Posterior cingulate gyrus (tissue), 11 donors: ENCODE measurements at places on chromosomes 3 and 15.

- no peak for DNase-seq
Observed at GRCh38 chr15:30044377-30044776, 38.4 kb upstream of the GOLGA8J start.

GRCh38 chr3:106302451-106303221 is 433.8 kb upstream of the CBLB start:
- DNase-seq, result no peak

- no peak for DNase-seq
Observed at GRCh38 chr15:100612539-100612938, 10.2 kb downstream of the ASB7 start.

GRCh38 chr3:37217098-37217849 is 42.9 kb upstream of the LRRFIP2 start:
- no peak for DNase-seq

- DNase-seq, result no peak
Observed at GRCh38 chr3:189353318-189353965, 181.7 kb downstream of the TPRG1 start.

GRCh38 chr3:146577662-146578061 is 27.5 kb downstream of the PLSCR5 start:
- DNase-seq, result no peak

DNA sequence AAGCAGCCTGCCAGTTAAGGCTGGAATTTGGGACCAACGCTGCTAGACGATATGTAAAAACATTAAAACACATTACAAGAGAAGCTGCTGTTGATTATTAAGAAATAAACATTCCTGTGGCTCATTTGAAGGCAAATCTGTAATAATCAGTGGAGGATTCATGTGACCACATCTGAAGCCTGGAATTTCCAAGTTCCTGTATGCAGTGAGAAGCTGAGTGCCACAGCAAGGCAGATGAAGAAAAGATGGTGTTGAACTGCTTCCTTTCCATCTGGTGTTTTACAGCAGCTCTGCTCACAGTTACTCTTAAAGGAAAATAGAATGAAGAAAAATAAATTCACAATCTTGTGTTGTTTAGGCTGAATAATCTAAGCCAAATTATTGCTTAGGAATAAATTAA is 139.3 kb upstream of the ROBO2 start:
- DNase-seq, result no peak

- no peak for DNase-seq
Observed at GRCh38 chr3:28172748-28173147, 68.7 kb upstream of the CMC1 start.

GRCh38 chr15:39260791-39261190 is 320.1 kb upstream of the THBS1 start:
- DNase-seq, result no peak

DNA sequence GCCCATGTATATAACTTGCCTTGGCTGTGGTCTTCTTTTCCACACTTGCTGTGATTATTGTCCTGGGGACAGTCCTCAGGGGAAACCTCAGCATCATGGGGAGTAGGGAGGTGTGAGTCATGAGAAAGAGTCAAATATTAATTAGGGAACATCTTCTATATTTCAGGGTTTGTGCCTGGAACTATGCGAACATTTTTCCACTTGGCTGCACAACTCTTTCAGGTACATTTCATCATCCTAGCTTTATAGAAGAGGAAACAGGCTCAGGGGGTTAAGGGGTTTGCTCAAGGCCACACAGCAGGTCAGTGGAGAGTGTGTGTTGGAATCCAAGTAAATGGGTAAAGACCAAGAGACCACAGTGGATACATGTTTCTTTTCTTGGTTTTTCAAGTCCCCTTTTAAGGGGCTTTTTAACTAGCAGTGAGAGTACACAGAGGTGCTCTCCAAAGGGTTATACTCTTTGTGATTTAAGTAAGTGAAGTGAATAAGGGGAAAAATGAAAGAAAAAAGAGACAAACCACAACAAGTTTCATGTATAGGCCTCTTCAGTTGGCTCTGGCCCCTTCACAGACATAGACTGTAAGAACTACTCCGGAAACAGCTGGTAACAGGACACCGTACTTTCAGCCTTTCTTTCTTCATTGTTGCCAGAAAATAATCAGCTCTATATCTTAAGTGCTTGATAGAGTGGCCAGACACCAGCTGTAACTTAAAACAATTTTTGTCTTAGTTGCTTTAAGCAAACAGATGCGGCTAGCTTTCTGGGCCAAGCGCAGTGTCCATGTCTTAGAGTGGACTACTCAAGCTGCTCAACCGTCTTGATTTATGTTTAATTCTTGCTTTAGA is 64.6 kb downstream of the EEFSEC start:
- DNase-seq, result no peak

- no peak for DNase-seq
Observed at GRCh38 chr3:167184511-167184910, 195.6 kb downstream of the ZBBX start.

GRCh38 chr3:66106788-66107187 is 68.1 kb upstream of the MAGI1 start:
- no peak for DNase-seq

- no peak for DNase-seq
Observed at GRCh38 chr3:177529071-177529550, 331.8 kb upstream of the TBL1XR1 start.

GRCh38 chr15:73367624-73368300 is 996 bp downstream of the HCN4 start:
- no peak for DNase-seq

DNA sequence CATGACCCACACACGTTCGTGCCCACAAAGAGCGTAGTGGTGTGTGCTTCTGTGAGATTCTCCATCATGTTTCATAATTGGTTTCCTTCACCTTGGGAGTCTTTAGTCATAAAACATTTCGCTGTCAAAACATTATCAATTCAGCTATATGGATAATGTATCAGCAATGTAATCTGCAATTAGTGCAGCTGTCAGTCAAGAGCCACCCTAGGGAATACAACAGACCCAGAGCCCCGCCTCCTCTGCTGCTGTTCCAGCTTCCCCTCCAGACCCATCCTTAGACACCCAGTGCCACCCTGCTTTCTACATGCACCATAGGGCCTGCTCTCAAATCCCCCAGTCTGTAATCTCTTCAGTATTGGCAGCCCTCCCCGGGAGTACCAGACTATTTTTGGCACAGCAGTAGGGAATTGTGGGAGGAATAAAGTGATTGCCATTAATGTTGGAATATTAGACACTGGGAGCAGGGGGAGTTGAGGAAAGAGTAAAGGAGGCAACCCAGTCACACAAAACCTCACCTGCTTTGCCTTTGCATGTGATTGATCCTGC is 31.5 kb upstream of the C3orf80 start:
- no peak for DNase-seq

DNA sequence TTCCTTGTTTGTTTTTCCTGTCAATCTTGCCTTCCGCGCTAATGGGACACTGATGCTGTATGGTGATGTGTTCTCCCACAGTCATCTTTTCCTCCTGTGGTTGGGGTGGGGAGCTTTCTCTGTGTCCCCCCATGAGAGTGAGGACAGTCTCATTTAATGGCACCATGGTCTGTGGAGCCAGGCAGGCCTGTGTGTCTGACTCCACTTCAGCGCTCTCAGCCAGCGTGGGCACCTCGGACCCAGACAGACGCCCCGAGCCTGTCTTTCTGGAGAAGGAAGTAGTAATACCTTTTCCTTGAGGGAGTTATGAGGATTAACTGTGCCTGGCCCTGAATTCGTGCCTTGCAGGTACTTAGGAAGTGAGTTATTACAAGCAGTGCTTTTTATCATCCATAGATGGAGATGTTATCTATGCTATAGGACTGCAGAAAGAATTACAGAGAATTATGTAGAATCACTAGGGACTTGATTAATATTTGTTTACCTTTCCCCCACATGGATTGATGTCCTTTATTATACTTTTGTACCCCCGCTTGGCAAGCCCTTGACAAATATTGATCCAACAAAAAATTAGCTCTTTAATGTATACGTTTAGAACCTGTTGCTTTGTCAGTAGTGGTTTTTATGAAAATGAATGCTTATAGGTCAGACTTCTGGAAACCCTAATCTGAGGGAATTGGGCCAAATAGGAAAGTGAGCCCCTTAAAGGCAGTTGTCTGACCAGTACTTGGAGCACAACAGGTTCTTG is 152.4 kb downstream of the PGPEP1L start:
- DNase-seq, result no peak

- no peak for DNase-seq
Observed at GRCh38 chr3:159250961-159251360, 449.1 kb downstream of the MFSD1 start.

DNA sequence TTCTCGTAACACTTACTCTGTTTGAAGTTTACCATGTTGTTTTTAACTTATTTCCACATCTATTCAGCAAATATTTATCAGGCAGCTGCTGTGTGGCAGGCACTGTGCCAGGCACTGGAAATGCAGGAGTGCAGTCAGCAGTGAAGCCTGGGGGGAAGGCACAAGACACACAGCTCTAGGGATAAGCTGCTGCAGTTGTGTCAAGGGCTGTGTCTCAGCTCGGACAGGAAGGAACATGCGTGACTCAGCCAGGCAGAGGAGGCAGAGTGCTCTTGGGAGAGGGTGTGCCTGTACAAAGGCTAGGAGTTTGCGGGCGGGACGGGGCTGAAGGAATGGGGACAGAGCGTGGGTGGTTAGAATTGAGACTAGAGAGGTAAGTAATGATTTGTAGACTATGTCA is 24.7 kb downstream of the LYSMD4 start:
- DNase-seq, result peak; percentile 86

- no peak for DNase-seq
Observed at GRCh38 chr3:141070727-141071357, 19.7 kb downstream of the SPSB4 start.

DNA sequence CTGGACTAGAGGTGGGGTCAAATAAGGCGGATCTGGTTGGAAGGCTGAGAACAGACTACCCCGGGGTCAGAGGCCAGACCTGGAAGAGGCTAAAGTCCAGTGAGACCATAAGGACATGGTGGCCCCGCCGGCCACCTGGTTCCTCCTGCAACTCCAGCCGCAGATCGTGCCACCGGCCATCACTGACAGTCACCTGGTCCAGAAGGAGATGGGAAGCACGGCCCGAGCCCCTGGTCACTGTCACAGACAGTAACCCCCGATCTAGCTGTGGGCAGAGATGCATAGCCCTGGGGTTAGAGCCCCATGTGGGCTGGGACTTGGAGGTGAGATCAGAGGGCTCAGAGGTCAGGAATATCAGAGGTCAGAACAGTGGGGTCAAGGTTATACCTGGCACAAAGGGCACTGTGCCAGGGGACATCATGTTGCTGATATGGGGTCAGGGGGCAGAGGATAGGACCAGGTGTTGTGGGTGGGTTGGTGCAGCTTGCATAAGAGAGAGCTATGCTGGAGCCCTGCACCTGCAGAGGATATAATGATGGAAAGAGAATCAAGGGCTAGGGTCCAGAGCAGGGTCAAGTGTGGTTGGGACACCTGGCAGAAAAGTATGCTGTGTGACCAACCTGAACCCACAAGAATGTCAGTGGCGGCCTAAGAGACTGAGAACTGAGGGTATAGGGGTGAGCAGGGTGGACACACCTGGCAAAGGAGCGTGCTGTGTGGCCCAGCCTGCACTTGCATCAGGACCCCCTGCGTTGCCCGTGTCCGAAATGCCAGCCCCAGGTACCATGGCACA is 9.6 kb downstream of the CELSR3 start:
- DNase-seq, result no peak

DNA sequence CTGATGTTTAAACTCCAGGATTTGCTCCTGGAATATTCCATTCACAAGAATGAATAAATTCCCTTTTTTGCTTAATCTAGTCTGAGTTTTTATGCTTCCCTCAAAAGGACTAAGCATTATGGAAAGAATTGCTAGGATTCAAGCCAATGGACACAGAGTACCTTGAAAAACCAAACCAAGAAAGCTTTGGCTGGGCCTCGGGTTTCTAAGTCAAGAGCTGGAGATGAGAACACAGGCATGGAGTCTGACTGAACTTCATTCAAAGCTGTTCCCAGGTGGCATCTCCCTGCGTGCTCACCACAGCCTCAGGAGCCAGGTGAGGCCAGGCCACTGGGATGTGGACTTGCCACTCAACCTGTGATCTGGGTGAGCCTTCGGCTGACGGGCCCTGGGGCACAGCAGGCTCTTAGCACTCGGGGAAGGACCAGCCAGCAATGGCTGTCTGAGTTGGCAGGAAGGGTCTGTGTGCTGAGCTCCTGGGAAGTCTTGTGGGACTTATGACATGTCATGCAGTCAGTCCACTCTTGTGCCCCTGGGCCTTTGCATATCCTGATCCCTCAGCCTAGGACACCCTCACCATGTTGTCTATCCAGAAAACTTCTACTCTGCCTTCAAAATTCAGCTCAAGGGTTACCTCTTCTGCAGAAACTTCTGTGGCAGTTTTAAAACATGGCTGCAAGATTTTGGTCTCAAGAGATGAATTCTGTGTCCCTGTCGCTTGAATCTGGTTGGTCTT is 21.8 kb downstream of the CRABP1 start:
- DNase-seq, result no peak

DNA sequence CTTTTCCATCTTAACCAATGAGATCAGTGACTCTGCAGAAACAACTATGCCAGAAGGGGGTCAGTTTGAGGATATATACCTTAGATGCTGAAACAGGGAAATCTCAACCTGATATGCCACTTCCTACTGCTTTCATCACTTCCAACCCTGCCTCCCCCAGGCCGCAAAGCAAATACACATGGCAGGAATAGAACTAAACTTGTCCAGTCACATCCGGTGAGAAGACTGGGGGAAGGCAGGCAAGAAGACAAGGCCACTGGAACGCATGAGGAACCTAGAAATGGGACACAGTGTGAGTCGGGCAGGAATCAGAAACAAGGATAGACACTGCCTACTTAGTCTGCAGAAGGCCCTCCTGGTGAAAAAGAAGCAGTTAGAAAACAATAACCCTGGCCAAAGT is 90.6 kb downstream of the MYO5A start:
- no peak for DNase-seq

GRCh38 chr15:87739081-87739480 is 517.5 kb downstream of the NTRK3 start:
- DNase-seq, result no peak

DNA sequence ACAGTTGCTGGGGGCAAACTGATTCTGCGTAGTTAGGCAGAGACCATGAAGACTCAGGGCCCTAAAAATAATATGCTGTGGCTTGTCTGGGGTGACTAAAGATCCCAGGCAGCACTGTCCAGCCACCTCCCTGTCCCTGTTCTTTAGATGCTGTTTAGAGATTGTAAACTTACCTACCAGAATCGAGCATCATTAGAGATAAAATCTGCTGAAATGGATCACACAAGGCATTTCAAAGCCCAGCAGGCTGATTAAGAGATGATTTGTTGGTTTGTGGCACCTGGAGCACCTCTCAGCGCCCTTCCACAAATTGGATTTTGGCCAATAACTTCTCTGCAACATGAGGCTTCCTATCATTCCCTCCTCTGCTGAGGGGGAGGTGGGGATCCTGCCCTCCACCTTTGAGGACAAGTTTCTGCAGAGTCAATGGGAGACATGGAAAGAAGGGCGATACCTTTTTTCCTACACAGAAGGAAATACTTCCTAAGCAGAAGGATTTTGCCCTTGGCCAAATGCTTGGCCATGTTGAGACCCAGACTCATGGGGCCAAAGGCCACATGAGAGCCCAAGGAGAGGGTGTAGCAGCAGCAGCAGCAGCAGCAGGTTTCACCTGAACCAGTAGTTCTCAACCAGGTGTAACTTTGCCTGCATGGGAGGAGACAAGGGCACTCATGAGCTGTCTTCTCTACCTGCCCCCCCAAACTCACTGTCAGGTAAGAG is 37.5 kb downstream of the SEMA5B start:
- no peak for DNase-seq

GRCh38 chr3:131701153-131701770 is 198.5 kb upstream of the MRPL3 start:
- DNase-seq, result no peak
